Hypothalamus (tissue), 51 donors: ENCODE measurements at places on chromosomes 6 and 20.

DNA sequence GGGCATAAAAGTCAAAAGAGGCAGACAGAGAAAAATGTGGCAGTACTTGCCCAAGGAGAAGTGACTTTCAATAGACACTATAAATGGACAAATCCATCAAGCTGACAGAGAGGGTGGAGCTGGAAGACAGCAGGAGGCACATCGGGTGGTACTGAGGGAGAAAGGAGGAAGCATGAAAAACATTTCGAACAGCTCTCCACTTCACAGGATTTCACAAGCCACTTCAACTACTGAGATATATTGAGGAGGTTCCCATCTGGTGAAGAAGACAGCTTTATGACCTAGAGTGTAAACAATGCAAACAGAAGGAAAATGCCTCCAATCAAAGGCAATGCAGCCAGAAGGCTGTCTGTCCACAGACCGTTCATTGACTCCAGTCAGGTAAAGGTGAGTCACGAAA lies 259.4 kb upstream of the ECI2 start:
- no peak for DNase-seq

DNA sequence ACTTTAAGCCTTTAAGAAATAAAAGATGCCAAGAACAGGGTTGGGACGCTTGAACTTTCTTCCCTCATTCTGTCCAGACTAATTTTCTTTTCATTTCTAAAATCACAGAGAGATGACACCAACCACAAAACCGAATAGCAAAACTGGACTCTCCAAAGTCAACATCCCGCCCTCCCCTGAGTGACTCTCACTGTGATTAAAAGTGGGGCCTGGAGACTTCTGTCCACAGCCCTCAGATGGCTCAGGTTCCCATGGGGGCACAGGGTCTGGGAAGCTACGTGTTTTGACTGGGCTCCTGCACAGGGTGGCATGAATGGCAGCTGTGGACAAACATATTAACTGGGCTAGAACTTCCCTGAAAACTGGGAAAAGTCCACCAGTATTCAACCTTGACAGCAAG lies 6.3 kb downstream of the FRMD1 start:
- no peak for DNase-seq

GRCh38 chr6:91719414-91719813 lies 1132.5 kb upstream of the MAP3K7 start:
- DNase-seq = no peak

- no peak for DNase-seq
These were observed 63.3 kb downstream of the ZFAND3 start for GRCh38 chr6:37882724-37883413.

DNA sequence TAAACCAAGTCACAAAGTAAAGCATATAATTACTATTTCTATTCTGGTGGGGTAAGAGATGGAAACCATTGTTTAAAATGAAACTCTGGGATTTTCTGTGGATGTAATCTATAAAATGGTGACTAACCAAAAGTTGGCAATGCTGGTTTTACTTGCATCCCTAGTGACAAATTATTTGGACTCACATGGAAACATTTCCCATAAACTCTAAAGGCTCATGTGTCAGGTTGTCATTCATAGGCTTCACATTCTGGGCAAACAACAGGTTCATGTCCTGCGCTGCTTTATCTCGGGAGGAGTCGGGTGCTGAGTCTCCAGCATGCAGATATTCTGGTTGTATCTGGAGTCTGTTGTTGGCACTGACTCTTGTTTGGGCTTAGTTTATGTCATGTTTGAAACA lies 98.0 kb upstream of the SCP2D1 start:
- no peak for DNase-seq

- DNase-seq = no peak
These were observed 6.6 kb downstream of the ECI2 start for GRCh38 chr6:4128748-4129147.

DNA sequence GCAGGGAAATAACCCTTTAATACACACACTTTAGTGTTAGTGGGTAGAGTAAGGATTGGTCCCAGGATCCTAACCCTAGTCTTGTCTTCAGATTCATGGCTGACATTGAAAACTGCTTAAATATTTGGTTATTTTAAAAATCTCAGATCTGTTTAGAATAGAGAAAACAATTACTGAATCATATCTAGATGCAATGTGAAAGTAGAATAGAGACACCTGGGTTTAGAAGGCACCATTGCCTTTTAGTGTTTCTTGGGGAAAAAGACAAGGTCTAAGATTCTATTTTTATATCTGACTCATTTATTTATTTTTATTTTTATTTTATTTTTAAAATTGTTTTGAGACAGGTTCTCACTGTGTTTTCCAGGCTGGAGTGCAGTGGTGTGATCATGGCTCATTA lies 6.0 kb downstream of the DDX43 start:
- no peak for DNase-seq

- no peak for DNase-seq
These were observed 24.8 kb upstream of the MYT1 start for GRCh38 chr20:64139199-64140060.

DNA sequence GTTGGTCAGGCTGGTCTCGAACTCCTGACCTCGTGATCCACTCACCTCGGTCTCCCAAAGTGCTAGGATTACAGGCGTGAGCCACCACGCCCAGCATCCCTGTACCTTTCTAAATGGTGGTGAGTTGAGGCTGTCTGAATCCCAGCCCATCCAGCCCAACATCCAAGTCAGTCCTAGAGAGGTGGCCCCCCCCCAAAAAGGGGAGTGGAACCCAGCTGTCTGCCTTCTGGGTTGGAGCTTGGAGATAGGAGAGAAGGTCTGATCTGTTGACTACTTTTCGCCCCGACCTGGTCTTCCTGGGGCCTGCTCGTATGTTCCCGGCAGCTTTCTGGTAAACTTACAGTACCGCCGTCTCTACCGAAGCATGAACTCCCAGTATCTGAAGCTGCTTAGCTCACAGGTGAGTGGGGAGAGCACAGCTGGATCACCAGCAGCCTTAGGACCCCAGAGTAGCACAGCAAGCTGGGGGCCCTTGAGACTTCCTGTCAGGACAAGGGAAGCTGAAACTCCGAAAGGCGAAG lies 5.6 kb downstream of the CTSA start:
- DNase-seq = no peak

GRCh38 chr20:39700528-39700927 lies 738.4 kb downstream of the DHX35 start:
- no peak for DNase-seq

DNA sequence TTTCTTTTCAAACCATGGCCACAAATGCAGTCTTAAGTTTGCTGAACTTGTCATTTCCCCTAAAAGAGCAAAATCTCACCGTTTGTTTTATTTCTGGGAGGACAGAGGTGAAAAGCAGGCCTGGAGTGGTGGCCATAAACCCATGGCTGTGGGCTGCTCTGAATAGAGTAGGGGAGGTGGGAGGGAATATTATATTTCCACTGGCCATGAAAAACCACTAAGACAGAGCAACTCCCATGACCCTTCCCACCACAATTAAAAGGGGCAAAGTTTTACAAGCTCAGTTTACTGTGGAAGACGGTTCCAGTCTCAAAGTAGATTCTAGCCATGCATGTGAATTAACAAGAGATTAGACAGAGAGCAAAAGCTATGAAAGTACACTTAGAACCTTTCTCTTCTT lies 59.0 kb downstream of the IYD start:
- no peak for DNase-seq

- no peak for DNase-seq
These were observed 85.5 kb upstream of the TENT5A start for GRCh38 chr6:81838031-81838430.

GRCh38 chr6:164331026-164331425 lies 916.5 kb downstream of the QKI start:
- DNase-seq = no peak

DNA sequence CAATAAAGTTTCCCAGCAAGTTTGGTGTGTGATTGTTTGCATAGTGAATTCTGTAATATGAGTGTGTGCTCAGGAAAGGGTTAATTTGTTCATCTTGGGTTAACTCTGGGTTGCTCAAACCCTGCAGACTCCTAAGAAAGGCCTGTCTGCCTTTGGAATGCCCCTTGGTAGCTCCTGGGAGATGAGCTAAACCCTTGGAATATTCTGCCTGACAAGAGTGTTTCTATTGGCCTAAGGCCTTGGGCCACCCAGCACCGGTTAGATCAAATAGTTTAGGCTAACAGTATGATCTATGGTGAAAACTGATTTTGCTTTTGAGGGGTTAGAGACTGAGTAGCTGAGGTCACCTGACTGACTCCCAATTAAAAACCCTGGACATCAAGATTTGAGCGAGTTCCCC lies 248.3 kb downstream of the GRM1 start:
- DNase-seq = no peak

DNA sequence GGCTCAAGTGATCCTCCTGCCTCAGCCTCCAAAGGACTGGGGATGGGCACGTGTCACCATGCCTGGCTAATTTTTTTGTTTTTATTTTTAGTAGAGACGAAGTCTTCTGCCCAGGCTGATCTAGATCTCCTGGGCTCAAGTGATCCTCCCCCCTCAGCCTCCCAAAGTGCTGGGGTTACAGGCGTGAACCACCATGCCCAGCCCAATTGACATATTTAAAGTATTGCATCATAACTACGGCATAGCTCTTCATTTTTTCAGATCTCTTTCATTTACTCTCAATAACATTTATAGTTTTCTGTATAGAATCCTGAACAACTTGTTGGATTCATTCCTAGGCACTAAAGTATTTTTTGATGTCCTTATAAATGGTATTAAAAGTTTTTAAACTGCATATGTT lies 13.0 kb downstream of the SERPINB1 start:
- DNase-seq = no peak

DNA sequence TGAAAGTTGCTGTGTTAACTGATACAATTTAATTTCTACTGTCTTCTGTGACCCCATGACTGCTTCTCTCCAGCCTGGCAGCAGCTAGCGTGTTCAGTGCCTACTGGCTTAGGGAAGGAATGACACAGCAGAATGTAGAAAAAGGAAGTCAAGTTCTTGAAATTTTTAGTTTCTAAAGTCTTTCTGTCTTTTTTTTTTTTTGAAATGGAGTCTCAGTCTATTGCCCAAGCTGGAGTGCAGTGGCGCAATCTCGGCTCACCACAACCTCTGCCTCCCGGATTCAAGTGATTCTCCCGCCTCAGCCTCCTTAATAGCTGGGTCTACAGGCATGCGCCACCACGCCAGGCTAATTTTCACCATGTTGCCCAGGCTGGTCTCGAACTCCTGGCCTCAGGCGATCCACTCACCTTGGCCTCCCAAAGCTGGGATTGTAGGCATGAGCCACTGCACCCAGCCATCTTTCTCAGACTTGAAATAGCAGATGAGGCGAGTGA lies 39.3 kb downstream of the PCNA start:
- DNase-seq = no peak

DNA sequence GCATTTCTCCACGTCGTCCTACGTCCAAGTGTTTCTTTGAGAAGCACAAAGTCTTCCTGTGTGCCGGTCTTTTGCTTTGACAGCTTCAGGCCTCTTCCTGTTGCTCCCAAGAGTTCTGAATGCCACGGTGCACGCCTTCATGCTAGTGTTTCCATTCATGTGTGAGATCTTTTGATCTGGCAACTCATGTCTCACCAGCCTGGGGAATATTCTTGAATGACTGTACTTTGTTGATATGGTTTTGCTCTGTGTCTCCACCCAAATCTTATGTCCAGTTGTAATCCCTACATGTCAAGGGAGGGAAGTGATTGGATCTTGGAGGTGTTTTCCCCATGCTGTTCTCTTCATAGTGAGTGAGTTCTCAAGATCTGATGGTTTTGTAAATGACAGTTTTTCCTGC lies 129.6 kb upstream of the THBS2 start:
- no peak for DNase-seq

- DNase-seq = no peak
These were observed 41.9 kb upstream of the MRGBP start for GRCh38 chr20:62754122-62754990.

GRCh38 chr20:50325651-50326050 lies 135.0 kb downstream of the CEBPB start:
- DNase-seq = no peak

DNA sequence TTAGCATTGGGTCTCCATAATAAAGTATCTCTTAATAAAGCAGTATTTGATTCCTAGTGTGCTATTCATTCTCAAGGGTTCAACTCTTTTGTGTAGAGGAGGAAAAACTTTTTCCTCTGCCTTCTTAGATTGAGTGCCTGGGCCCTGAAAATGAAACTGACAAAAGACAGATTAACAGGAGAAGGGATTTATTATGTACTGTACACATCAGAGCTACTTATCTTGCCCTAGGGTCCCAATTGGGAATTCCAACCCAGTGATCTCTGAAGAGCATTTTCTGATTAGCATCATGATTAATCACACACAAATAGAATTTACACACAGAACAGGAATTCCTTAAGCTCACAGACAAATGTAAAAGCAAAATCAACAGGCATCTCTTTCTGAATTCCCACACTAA lies 128.9 kb downstream of the CD164 start:
- DNase-seq = no peak

- DNase-seq = no peak
These were observed 189.3 kb downstream of the PREX1 start for GRCh38 chr20:48638546-48638945.

DNA sequence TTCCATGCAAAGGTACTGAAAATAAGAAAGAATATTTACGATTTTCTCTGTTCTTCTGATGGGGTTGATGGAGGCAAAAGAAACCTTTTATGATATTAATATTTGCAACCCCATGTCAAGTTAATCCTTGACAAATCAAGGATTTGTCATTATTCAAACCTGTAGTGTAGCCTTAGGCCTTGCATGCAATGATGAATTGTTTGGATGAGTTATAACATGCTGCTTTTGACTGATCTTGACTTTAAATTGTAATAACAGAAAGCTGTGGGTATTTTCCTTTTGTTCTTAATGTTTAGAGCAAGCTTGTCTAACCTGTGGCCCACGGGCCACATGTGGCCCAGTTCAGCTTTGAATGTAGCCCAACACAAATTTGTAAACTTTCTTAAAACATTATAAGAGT lies 13.0 kb upstream of the BAG2 start:
- no peak for DNase-seq

GRCh38 chr6:134593024-134593423 lies 275.1 kb upstream of the SGK1 start:
- peak; percentile 39 for DNase-seq

GRCh38 chr20:47160240-47160639 lies 196.3 kb downstream of the ZMYND8 start:
- no peak for DNase-seq

DNA sequence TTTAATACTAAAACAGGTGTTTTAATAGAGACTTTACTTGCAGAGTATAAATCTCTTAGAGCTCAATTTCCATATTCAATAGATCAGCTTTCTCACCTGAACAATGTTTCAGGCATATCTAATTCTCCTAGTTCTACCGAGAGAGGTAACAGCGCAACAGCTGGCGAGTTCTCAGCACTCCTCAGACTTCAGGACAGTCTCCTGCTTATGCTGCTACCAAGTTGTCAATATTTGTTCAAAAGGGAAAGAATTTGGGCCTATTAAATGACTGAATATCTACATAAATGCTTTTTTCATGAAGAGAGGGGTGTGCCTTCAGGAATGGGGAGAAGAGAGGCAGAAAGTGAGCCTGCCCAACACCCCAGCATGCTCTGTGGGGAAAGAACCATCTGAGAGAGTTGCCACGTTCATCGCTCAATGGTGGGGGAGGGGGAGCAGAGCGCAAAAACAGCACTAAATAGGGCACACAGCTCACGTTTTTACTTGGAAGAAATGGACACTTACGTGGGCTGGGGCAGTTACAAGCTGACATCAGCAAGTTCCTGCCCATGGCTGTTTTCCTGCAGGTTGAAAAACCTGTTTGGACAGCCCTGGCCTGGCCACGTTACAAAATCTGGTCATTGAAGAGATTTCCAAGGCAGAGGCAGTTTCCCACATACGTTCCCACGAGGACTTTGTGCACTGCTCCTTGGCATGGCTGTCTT lies 38.0 kb downstream of the EZR start:
- no peak for DNase-seq

GRCh38 chr6:13515912-13516311 lies 28.5 kb upstream of the GFOD1 start:
- no peak for DNase-seq
